ENCODE measurements at places on chromosomes 3 and 15.

DNA sequence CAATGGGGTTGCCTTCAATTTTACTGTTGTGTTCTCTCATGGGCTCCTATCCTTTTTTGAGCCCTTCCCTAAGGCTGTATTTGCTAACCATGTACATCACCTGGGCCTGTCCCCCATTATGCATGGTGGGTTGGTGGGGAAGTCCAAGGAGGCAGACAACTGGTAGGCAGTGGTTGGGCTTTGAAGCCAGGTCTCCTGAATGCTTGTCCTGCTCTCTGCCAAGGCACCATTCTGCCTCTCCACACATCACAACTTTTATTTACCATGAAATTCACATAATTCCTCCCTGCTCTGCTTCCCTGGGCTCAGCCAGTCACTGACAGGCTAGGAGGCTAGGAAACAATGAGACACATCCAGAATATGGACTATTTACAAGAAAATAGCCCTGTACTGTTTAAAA lies 41.0 kb upstream of the COPB2 start:
- DNase-seq, result no peak

GRCh38 chr3:141346839-141347238 lies 21.5 kb upstream of the ZBTB38 start:
- peak; percentile 73 for DNase-seq

GRCh38 chr3:85785766-85786165 lies 827.0 kb downstream of the CADM2 start:
- no peak for DNase-seq

DNA sequence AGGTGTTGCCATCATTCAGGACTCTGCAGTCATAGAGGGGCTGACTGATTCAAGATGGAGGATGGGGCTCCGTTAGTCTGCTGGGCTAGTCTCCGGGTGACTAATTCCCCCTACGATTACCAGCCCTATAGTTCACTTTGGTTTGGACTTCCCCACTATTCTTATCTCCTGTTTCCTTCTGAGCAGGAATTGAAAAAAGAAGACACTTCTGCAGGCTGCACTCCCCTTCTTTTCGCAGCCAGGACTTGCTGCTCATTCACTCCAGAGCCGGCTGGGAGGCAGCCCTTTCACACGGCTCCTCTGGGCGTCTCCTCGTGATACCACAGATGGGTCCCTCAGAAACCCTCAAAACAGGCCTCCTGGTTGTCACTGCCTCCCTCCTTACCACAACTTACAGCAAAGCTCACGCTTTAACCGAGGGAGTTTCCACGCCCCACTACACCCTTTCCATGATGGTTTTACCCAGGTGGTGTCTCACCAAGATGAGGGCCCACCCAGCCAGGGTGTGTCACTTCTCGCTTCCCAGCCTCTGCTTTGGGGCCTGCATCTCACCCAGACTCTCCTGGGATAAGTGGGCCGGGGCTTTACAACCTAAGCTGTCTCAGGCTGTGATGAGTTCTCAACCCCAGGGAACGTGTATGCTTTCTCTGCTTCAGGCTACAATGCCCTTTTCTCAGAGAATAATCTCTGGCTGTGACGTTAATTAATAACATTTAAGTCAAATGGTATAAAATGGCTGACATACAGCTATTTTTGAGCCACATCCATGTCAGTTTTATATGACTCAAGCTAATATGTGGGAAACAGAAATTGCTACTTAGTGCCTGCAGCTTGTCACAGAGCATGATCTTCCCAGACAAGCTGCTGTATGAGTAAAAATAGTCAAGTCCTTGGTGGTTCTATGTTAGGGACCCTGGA lies 11.9 kb downstream of the CX3CR1 start:
- DNase-seq, result peak; percentile 65

DNA sequence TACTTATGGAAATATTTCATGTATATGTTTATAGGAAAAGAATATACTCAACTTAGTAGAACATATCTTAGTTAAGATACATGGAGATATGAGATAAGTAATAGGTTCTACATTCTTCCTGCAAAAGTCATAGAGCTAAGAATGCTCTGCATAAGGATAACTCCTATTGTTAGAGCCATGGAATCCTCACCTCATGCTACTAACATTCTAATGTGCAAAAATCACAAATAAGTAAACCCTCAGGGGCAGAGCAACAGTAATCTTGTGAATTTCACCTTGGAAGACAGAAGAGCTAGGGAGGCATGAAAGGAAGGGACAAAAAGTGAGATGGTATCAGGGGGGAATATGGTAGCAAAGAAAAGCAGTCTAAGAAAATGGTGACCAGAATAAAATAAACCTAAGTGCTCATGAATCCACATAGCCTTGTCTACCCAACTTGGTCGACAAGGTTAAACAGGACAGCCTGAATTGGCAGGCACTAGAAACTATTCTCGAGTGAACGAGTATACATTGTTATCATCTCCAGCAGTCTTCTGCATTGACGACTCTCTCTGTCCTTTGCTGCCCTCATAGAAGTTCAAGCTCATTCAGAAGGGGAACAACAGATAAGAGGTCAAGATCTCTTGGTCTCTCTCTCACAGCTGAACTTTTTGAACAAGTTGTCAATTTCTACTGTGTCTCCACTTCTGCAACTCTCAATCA lies 52.8 kb downstream of the XRN1 start:
- DNase-seq, result no peak

All from inflammatory macrophage treated with lipopolysaccharide for 4 hours (primary cell).